ENCODE measurements at places on chromosomes 4 and X.
A peak's percentile ranks its signal among the peaks of the same experiment; 100 is the strongest.

DNA sequence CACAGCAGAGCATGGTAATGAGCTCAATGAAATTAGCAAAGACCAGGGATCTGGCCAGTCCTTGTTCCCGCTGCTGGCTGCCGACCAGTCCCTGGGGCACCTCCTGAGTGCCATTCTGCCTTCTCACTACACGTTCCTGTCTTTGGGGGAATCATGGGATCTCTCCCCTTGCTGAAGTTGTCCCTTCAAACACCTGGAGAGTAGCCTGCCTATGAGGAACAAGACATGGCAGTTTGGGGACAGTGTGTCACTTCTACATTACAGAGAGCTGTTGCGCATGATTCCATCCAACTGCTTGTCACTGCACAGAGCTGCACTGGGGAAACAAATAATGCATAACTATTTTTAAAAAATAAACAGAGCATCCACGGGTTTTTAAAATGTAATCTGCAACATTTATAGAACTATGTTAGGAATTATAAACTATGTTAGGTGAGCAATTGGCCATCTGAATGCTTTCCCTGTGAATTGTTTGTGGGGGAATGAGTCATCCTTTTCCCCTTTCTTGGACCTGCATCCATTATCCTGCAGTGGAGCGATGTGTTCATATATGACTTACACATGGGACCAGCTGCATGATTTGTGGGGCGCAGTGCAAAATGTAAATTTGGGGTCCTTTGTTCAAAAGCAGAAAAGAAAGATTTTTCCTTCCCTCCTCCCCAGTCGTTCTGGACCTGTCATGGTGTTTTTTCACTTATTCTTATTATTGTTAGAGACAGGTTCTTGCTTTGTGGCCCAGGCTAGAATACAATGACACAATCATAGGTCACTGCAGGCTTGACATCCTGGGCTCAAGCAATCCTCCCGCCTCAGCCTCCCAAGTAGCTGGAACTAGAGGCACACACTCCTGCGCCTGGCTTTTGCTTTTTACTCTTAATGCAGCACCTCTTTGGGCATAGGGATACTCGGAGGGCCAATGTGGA is 115.0 kb upstream of the TBL1X start:
- no peak for DNase-seq

DNA sequence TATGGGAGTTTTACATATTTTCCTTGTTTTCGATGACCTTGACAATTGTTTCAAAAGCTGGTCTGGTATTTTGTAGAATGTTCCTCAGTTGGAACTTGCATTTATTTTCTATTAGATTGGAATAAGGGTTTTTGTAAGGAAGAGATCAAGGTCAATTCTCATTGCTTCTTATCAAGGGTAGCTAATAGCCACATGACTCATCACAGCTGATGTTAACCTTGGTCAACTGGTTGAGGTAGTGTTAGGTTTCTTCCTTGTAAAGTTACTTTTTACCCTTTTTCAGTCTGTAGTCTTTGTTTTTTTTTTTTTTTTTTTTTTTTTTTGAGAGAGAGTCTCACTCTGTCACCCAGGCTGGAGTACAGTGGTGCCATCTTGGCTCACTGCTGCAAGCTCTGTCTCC is 257.2 kb downstream of the SNCA start:
- no peak for DNase-seq

DNA sequence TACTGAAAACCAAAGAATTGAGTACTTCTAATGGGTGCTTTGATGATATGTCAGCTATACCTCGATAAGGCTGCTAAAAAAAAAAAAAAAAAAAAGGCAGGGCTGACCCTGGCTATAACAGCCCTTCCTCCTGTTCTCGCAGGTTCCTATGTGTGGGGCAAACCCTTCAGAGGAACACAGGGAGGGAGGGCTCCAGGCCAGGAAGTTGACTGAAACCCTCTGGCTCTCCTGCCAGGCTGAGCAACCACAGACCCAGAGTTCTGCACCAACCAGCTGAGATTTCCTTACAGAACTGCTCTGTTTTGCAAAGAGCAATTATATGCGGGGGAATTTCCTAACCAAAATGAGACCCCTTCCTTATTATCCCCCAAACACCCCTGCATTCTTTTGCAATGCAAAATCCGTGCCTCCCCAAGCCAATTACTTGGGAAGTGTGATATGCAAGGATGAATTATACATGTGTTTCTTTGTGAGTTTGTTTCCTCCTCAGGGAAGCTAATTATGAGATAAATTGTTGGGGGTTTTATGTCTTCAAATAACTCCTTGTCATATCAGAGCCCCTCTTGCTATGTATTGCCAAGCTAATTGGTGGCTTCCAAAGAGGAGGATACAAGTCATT is 45.6 kb downstream of the PDHA1 start:
- no peak for DNase-seq

DNA sequence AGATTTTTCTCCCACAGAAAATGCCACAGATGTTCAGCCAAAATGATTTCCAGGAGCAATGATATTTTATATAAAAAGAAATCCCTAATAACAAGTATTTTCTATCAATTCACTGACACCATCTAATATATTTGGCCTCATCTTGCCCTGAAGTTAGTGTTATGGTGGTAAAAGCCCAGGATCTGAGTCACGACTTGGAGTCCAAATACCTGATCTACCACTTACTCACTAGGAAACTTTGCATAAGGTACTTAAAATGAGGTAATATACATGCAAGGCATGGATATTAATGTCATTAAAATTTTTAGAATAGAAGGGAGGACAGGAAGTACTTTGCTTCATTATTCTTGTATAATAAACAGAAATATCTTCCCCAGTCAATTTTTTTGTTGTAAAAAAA is 16.3 kb downstream of the PPP3CA start:
- DNase-seq = no peak

DNA sequence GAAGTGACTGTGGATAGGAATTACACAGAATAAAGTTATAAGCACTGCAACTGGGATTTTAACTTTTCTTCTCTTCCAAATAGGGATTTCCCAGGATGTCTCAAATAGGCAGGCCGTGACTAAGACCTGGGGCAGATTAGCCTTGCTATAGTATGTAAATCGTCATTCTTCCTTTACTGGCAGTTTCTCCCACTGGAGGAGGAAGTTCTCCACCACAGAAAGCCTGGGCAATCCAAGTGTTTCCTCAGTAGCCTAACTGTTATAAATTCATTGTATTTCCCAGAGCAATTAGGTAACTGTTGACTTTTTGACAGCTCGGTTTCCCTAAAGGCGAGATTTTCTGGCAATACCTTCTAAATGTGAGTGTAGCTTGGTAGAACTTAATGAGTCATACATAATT is at the start of gene TNIP3:
TNIP3 (minus strand) TSS at position 31 of the 400 bp plus-strand sequence. CDS start 196 bp downstream, outside the sequence.
- no peak for DNase-seq

- no peak for DNase-seq
Observed at GRCh38 chr4:53598901-53599300, 7.6 kb upstream of the LNX1 start.

DNA sequence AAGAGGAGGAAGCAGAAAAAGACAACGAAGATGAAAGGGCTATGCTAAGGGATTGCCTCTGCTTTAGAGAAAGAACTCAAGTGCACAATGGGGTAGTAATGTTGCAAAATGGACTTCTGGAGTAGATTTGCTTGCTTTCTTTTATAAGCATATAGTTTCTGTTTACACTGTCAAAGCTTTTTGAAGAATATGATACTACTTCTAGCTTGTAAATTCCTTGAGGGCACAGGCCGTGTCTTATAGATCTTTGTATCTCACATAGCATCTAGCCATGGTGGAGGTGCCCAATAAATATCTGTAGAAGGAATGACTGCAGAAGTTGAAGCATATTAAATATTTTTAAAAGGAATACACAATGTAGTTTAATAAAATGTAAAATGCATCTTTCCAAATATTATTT is 147.8 kb upstream of the ZIC3 start:
- no peak for DNase-seq

GRCh38 chrX:140712413-140713173 is 3.0 kb downstream of the LINC00632 start:
- peak; percentile 58 for DNase-seq

DNA sequence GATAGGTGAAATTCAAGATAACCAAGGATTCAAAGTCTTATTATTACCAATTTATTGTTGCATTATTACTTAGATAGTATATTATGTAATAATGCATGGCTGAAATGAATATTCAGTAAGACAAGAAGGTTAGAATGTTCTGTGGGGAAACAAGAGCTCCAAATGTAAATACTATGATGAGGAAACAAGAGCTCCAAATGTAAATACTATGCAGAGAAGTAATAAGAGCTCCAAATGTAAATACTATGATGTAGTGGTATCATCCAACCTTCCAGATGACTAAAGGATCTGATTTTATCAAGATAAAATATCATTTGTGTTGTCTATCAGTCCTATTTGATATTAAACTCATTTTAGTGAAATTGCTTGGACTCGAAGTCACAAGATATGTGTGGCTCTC is 82.2 kb upstream of the PCDH18 start:
- no peak for DNase-seq

GRCh38 chrX:22338740-22339139 is 66.0 kb downstream of the CBLL2 start:
- DNase-seq = no peak

GRCh38 chr4:128553686-128554515 is 255.6 kb upstream of the JADE1 start:
- DNase-seq = no peak

DNA sequence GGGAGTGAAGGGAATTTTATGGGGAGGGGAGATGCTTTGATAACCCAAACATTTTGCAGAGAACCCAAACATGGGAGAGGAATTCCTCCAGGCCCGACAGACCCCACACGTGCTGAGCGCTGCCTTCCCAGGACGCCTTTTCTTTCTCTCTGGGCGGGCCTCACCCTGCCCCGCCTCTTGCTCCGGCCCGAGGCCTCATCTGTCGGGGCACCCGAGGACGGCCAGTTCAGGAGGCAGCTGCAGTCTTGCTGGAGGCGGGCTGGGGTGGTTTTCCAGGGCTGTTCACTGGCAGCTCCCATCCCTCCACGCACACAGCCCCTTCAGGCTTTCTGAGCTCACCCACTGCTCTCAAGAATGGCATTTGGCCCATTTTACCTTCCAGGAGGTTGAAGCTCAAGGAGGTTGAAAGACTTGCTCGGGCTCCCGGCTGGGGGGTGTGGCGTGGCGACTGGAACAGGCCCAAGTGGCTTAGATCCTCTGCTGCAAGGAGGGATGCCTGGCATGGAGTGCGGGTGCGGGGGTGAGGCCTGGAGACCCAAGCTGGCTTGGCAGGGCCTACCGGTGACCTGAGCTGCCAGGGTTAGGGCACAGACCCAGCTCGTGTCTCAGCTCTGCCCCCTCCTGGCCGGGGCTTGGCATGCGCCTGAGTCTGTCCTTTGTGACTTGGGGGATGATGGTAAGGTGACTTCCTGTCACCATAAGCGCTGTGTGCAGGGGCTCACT is 99.2 kb downstream of the PSAPL1 start:
- no peak for DNase-seq

DNA sequence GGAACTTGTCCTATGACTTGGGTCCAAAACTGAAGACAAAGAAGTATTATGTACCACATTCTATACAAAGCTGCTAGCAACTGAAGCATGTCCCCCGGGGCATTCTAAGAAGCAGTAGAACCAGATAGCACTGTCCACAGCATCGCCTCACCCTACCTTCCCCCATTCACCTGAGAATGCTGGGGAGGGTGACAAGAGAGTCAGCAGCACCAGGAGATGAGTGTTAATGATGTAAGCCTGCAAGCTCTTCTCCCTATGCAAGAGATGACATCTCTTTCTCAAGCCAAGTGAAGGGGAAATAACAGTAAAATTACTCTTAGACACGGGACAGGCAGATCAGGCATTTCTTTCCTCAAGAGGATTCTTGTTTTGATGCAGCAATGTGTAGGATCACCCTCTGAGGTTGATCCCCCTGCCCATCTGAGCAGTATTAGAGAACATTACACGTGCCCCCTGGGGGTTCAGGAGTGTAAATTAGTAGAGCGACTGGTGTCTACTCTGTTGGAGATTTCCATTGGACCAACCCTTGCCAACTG is 13.9 kb upstream of the TLR1 start:
- DNase-seq = no peak

DNA sequence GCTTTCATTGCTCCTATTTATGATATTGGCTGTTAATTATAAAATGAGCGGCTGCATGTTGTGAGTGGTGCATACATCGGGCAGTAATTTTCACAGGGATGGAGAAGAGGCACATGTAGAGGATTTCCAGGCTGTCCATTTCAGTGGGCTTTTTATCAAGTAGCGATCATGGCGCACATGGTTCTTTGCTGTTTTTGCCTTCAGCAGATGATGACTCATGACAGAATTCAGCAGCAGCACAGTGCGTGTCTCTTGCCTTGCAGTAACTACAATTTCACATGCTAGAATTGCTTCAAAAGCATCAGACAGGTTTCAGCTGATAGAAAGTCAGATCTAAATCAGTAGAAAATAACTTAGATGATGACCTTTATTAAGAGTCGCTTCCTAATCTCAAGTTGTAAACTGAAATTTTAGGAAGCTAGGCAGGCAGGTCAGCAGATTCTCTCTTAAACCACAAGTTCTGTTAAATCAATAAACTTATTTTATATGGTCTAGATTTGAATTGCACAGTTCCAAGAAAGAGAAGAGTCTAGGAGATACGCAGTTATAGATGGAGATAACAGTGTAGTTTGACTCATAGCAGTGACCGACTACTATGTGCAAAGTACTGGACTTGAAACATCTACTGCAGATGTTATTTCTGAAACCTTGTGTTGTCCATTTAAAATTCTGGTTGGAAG is 35.8 kb downstream of the LRP2BP start:
- no peak for DNase-seq

GRCh38 chrX:27751976-27752375 is 55.8 kb upstream of the MAGEB10 start:
- DNase-seq = no peak

DNA sequence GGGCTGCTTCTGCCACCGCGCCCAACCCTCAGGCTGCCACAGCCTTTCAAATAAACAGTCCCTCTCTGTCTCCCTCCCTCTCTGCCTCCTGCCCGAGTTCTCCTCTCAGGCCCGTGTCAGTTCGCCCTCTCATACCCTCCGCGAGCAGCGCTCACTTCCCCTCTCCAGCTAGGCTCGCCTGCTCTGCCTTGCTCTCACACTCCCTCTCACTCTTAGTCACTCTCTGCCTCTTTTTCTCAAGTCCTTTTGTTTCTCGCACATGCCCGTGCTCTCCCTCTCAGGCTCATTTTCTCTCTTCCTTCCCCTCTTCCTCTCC is 3.2 kb downstream of the EFNB1 start:
- no peak for DNase-seq

GRCh38 chr4:8938137-8938536 is 66.5 kb upstream of the HMX1 start:
- no peak for DNase-seq

DNA sequence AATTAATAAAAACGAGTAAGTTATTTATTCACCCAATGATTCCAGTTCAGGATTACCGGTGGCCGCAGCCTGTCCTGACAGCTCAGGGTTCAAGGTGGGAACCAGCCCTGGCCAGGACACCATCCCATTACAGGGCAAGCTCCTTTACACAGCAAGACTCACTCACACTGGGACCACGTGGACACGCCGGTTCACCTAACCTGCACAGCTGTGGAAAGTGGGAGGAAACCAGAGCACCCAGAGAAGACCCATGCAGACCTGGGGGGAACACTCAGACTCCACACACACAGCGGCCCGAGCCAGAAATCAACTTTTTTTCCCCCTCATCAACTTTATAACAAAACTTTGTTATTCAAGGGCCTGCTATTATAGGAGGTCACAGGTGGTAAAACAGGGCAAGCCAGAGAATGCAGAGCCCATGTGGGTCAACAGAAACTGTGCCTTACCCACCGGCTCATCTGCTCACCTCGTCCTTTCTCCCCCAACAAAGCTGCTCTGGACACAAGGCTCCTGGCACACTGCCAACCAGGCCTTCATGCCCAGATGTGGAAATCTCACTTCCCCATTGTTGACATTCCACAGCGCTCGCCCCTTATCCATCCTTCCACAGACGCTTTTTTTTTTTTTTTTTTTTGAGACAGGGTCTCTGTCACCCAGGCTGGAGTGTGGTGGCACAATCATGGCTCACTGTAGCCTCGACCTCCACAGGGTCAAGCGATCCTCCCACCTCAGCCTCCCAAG is 8.0 kb upstream of the ODAPH start:
- DNase-seq = no peak
